T-cell (primary cell): ENCODE measurements at places on chromosomes 16 and 17.

- no peak for DNase-seq
Observed at GRCh38 chr17:4636474-4637100, 4.9 kb downstream of the ALOX15 start.

DNA sequence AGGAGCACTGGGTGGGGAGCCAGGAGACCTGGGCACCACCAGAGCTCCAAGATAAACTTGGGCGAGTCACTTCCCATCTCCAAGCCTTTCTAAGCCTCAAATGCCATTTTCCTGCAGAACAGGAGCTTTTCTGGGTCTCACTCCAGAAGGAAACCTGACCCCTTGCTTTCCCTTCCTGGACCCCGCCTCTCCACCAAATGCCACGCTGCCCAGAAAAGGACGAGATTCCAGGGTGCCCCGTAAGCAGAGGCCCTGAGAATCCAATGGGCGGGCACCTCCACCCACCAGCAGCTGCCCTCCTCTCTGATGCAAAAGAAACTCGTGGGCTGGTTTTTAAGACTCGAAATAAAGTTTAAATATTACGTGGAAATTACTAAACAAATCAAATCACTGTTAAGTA lies 31.3 kb downstream of the ZNF423 start:
- no peak for DNase-seq

DNA sequence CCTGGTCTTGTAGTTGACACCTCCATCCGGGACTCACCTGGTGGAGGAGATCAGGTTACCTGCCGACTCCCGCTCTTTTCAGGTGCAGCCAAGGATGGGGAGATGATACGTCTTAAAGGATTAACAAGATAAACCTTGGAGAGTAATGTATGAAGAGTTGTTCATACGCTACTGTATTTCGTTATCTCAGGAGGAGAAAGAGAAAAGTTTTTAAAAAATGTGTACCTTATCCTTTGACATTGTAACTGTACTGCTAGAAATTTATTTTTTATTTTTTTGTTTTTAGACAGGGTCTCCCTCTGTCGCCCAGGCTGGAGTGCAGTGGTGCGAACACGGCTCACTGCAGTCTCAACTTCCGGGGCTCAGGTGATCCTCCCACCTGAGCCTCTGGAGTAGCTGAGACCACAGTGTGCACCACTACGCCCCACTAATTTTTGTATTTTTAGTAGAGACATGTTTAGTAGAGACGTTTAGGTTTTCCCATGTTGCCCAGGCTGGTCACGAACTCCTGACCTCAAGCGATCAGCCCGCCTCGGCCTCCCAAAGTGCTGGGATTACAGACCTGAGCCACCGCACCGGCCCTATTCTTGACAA lies 764 bp upstream of the SMURF2 start:
- DNase-seq: no peak

- no peak for DNase-seq
Observed at GRCh38 chr16:72926177-72927070, 121.5 kb downstream of the ZFHX3 start.

GRCh38 chr16:79328402-79329165 lies 272.0 kb downstream of the MAF start:
- no peak for DNase-seq

- DNase-seq: no peak
Observed at GRCh38 chr17:27603880-27604794, 26.9 kb upstream of the LGALS9 start.

DNA sequence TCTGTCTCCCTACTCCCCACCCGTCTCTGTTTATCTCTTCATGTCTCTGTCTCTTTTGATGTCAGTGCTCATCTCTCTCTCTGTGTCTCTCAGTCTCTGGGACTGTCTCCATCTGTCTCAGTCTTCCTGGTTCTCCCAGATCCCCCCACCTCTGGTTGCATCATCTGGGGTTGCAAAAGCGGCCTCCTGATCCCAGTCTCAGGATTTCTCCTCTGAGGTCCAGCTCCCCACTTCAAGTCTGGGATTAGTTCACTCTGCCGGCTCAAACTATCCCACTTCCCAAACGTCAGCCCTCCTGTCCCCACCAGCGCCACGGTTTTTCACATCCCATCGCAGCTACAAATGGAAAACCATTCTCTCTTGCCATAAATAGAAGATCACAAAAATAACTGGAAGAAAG lies 9.0 kb downstream of the TEKT5 start:
- DNase-seq: no peak

GRCh38 chr17:67689534-67690177 lies 28.1 kb upstream of the NOL11 start:
- DNase-seq: peak; percentile 43

GRCh38 chr17:2883544-2884213 lies 87.4 kb downstream of the RAP1GAP2 start:
- DNase-seq: no peak

- no peak for DNase-seq
Observed at GRCh38 chr16:73858326-73858725, 438.3 kb upstream of the PSMD7 start.

DNA sequence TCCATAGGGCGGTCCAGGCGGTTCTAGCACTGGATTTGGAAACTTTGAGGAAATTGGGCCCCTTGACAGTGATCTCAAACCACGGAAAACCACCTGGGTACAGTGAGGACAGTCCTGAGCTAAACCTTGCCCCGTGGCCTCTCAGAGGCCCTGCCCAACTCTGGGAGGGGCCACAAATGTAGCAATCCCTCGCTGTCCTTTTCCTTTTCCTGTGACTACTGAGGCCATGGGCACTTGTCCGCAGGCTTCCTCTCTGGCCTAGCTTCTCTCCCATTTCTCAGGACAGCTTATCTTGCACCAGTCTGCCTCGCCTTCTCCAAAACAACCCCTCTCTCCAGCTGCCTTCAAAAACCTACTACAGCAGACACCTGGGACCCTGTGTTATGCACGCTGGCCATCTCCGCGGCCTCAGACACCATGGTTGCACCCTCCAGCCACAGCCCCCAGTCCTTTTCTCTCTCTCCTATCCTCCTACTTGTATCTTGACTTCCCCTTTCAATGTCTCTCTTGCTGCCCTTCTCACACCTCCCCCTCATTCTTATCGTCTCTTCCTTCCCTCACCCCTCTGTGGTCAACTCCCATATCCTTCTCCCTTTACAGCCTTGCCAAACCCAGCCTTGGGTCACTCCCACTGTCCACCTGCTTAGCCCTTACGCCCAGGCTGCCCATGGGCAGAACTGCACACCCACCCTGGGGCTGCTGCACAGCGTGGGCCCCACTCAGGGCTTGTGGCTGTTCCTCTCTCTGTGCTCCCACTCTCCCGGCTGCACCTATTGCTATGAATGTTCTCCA lies 7.6 kb downstream of the SCPEP1 start:
- no peak for DNase-seq

- DNase-seq: no peak
Observed at GRCh38 chr17:81483862-81484194, 28.8 kb downstream of the ACTG1 start.
